Activated CD4-positive, CD25-positive, alpha-beta regulatory T cell treated with anti-CD3 and anti-CD28 coated beads, Interleukin-2, amount 50 U/mL, for 24 hours (primary cell): ENCODE measurements at places on chromosomes 13 and 19.

DNA sequence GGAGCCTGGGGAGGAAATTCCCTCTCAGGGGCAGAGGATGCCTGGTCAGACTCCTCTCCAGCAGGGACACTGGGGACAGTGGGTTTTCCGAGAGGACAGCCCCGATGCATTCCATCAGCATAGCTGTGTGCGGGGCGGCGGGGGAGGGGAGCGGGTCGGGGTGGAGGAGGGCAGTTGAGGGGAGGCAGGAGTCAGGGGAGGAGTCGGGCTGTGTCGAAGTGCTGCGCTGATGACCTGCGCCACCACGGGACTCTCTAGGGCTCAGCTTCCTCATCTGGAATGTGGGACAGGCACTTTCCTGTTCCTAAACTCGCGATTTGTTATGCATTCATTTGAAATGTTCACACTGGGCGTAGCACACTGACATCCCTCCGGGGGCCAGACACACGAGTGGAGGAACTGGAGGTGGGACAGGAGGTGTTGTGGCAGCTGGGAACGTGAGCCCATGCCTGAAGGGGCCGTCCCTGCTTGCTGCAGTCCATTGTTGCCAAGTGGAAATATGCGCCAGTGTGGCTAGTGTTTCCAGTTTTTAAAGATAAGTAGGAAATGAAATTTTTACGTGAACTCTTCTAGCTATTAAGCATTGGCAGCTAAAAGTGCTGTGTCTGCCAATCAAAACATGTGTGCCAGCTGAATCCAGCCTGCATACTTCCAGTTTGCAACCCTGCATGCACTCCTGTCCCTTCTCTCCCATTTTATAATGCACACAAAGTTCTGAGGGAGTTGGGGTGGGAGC is 43.3 kb downstream of the FLT1 start:
- ATAC-seq = no peak

- ATAC-seq = no peak
These were observed 70.0 kb upstream of the GTF3A start for GRCh38 chr13:27354379-27354778.

DNA sequence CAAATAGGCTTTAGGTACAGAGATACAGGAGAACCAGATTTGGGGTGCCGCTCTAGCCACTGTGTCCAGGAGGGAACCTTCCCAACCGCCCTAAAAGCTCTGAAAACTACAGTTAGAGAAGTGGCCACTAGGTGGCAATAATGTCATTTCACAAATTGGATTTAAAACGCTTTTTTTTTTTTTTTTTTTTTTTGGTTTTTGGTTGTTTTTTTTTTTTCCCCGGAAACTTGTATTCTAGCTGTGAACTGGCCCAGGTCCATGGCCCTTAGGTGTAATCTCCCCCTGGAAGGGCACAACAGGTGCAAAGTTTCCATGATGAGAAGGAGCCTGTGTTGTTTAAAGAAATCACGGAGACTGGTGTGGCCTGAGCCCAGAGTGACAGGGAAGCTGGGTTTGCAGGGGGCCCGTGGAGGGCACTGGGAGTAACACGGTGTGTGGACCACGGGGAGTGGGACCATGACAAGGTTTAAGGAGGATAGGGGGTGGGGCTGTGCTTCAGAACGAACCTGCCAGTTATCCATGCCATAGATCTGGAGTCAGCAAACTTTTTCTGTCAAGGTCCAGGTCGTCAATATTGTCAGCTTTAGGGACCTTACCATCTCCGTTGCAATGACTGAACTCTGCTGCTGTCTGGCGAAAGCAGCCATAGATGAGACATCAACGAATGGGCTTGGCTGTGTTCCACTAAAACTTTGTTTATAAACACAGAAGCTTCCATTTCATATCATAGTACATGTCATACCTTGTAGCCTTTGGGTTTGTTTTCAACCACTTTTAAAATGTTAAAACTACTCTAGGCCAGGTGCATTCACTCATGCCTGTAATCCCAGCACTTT is 10.1 kb downstream of the OR1I1 start:
- no peak for ATAC-seq

- ATAC-seq = no peak
These were observed 54.7 kb upstream of the URAD start for GRCh38 chr13:28043224-28043623.

DNA sequence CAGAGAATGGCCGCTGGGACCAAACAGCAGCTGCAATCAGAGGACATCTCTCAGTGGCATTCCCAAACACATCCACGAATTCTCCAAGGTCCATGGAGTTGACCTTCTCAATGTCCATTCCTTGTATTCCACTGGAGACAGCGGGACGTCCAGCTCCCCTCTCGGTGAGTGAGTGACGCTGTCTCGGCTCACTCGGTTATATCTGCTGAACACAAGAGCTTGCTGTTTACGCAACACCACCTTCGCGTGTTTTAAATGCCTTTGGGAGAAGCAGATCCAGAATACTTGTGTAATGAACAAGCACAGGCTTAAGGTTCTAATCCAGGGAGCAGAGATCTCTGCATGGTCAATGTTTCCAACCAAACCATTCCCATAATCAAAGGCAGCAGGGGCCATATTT is at the start of gene URAD:
TSS of gene URAD (minus strand) at position 174 of the 400 bp plus-strand sequence. CDS start at position 118, 56 bp downstream.
- no peak for ATAC-seq

- ATAC-seq = no peak
These were observed 197.1 kb upstream of the TSHZ3 start for GRCh38 chr19:31546205-31546960.

- no peak for ATAC-seq
These were observed 158.5 kb downstream of the SLITRK6 start for GRCh38 chr13:85640727-85641126.

DNA sequence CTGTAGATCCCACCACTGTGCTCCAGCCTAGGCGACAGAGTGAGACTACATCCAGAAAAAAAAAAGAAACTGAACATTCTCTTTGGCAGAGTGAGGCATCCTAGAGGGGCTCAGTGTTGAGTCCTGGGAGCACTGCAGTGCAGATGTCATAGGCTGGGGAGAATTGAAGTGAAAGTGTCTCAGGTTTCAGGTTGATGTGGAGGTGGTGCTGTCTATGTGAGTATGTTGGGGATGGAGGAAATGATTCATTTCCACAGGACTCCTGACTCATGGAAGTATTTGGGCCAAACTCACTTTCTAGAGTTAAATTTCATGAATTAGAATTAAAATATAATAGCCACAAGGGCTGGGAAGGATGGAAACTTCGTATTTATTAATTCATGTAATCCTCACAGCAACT is 134.4 kb upstream of the TSC22D1 start:
- peak; percentile 72 for ATAC-seq

- ATAC-seq = no peak
These were observed 27.3 kb upstream of the ZNF254 start for GRCh38 chr19:24059563-24060295.

- no peak for ATAC-seq
These were observed 99.0 kb upstream of the TSHZ3 start for GRCh38 chr19:31448221-31448657.

DNA sequence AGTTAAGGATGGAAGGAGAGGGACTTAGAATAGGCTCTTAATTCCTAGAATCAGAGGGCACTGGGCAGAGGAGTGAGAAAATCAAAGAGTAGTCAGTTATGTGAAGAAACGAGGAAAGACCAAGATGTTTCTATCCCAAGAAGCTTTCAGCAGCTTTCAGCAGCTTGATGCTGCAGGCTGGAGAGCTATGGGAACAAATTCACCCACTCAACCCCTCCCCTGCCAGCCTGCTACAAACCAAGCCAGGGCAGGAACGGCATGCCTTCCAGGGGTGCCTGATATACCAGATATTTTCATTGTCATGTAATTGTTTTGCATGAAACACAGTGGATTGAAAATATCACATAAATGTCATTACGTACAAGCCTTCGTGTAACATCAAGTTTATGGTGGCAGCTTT is 262.2 kb downstream of the FGF14 start:
- no peak for ATAC-seq

- no peak for ATAC-seq
These were observed 261.8 kb downstream of the ABCC4 start for GRCh38 chr13:95039415-95039814.

DNA sequence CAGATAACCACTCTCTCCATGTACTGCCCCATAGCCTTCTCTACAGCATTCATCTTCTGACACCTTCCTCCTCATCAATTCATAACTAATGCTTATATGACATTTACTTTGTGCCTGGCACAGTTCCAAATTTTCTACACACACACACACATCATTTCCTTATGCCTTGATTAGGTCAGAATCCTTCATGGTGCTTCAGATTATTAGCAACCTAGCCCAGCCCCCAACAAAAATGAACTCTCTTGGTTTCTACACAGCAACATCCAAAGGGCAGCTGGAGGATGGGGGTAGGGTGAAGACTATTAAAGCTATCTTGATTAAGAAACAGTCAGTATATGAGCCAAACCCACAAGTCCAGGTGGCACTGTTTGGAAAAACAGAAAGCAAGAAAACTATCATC is 3.7 kb downstream of the RUBCNL start:
- no peak for ATAC-seq

DNA sequence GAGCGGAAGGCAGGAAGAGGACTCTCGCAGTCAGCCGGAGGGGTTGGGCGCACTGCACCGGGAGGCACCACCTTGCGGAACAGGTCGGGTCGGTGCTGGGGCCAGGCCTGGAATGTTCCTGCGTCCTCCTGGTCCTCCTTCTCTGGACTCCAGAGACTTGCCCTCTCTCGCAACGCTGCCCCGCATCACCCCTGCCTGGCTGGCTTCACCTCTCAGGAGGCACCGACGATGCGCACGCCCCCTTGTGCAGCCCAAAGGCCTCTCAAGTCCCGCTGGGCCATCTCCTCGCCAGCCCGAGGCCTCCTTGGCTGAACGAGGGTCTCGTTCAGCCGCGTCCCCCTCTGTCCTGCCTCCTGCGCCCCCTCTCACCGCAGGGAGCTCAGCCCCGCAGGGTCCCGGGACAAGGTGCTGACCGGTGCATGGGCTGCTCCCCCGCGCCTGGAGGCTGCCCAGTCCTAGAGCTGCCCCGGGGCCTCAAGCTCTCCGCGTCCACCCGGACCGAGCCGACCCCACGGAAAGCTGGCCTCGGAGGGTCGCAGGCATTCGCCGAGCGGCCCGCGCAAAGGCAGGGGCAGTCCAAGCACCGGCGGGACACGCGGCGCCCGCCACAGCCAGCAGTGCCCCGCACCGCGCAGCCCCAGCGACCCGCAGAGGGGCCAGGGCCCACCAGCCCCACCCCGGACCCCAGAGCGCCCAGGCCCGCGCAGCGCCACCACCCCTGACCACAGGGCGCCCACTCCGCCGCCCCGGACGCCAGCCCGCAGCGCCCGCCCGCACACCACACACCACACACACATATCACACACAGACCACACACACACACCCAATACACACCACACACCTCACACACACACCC is 133.8 kb downstream of the CRYL1 start:
- no peak for ATAC-seq
